ENCODE measurements at places on chromosomes 3 and 15.

DNA sequence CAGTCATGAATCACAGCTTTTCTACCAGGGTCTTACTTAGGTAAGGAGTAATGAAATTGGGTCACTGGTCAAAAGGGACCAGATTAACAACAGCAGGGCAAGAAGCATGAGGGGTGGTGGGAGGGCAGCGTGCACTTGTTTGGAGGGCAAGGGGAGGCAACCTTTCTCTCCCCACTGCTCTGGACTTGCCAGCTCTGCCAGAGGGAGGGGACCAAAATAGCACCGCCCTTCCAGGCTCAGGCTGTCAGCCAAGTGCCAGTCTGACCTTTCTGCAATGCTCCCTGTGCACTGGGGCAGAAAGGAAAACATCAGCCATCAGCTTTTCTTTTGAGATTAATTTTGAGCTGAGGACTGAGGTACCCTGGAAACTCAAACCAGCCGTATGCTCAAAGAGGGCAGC lies 4.5 kb upstream of the ULK3 start:
- DNase-seq: no peak

DNA sequence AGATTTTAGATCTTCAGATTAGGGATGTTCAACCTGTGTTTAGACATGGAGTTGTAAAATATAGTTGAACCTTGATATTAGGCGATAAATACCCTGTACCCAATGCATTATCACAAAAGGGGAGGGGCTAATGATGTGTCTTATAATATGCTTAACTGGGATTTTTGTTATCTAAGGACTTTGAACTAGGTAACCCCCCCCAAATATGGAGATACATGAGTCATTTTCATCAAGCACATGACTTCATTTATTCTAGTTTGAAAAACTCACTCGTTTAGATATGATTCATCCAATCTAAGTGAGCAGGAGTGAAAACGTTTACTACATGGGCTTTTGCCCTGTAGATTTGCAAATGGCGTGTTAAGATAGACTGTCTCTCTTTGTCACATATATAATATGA lies 212.4 kb downstream of the IL5RA start:
- no peak for DNase-seq

GRCh38 chr15:40550341-40551037 lies 14.4 kb downstream of the CCDC32 start:
- no peak for DNase-seq

GRCh38 chr3:34504775-34505174 lies 706.3 kb downstream of the PDCD6IP start:
- no peak for DNase-seq

DNA sequence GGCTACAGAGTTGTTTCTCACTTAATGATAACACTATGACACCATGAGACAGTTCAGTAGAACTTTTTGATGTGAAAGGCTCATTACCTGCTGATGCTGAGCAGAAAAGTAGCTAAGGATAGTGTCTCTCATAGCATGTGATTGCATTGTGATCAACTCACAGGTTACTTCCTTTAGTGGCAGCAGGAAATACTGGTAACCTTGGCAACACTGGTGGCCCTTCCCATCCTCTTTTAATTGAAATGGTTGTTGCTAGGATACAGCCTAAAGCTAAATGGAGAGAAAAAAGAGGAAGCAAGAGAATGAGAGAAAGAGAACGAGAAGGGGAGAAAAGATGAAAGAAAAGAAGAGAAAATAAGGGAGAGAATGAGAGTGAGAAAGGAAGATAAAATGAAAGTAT lies 204.7 kb upstream of the GAP43 start:
- DNase-seq: no peak

GRCh38 chr3:39941931-39942330 lies 132.5 kb downstream of the MYRIP start:
- no peak for DNase-seq

GRCh38 chr3:14377838-14378169 lies 24.6 kb upstream of the SLC6A6 start:
- DNase-seq: no peak

DNA sequence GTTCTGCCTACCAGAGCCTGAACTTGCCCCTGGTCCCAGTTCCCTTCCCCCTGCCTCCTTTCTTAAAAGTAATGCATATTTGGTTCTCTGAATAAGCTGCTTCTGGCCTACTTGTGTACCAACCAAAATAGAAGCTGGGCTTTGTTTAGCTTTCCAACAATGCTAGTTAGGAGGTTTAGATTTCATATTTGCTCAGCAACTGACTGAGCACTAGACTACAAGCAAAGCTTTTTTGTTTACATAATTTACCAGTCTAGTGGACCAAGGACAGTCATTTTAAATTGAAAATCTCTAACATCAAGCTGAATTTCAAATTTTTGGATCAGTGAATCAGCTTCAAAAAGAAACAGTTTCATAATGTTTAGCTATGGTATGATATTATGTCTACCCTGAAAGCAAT lies 331.2 kb downstream of the ULK4 start:
- DNase-seq: no peak

Measured in activated T-cell treated with anti-CD3 and anti-CD28 coated beads for 4 hours (primary cell).